ENCODE measurements at places on chromosomes 6 and 20. TPM values are rescaled to one million over a fixed set of nuclear protein-coding genes. Genes with fewer than 3 reads are reported as not detected.

DNA sequence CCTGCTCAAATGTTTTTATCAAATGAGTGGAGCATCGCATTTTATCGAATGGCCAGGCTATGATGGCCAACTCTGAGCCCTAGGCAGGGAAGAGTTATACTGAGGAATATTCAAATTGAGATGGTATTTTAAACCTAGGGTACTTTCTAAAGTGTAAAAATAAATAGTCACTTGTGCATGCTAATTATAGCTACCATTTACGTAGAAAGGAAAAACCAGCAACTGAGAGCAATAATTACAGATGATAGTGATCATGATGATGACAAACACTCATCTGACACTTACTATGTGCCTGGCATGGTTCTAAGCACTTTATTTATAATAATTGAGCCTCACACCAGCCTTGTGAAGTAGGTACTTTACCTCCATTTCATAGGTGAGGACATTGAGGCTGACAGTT is 455.7 kb downstream of the CD83 start:
- no peak overlapping the region for H3K4me3 ChIP-seq
- H3K4me1 ChIP-seq, result no peaks in the 10 kb centered on the region
- H3K36me3 ChIP-seq, result no peaks in the 10 kb centered on the region
- H3K27ac ChIP-seq, result no peak overlapping the region

DNA sequence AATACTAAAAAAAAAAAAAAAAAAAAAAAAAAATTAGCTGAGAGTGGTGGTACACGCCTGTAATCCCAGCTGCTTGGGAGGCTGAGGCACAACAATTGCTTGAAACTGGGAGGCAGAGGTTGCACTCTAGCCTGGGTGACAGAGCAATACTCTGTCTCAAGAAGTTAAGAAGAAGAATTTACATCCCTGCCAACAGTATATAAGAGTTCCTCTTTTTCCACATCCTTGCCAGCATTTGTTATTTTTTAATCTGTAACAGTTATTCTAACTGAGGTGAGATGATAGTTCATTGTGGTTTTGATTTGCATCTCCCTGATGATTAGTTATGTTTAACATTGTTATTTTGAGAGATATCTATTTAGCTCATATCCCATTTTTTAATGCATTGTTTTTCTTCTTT is 20.3 kb upstream of the DYNLRB1 start:
- H3K27ac ChIP-seq, result no peak overlapping the region
- no peak for DNase-seq
- H3K27me3 ChIP-seq, result no peaks in the 10 kb centered on the region

DNA sequence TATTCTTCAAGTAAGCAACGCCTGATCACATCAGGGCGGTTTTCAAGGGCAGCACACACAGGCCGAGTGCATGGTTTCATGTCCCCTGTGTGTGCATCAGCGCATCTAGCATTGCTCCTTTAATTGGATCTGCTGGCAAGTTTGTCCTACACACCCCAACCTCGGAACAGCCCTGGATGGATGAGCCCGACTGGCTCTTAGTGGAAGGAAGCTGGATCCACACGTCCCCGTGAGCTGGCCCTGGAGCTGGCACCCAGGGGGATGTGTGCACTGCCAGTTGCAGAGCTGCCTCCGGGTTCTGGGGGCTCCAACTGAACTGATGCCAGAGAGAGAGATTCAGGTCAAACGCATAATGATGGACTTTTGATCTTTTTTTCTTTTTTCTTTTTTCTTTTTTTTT is 39.2 kb upstream of the QKI start:
- H3K4me1 ChIP-seq, result no peaks in the 10 kb centered on the region
- no peaks in the 10 kb centered on the region for H3K27me3 ChIP-seq

MCCD1 gene
- total RNA-seq, result not detected

DNA sequence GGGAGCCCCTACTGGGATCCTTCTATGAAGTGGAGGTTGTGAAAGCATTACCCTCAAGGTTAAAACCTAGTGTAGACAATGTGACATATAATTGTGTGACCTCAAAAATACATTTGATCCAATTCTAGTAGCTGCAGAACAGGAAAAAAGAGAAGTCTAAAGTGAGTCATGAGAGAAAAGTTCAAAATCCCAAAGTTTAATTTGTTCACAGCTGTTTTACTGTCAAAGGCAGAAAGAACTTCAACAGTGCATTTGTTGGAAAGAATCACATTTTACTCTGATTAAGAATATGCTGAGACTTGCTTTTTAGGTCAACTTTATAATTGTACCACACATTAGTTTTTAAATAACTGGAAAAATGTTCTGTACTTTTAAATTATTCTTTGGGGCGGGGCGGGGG is 1027.4 kb upstream of the FLRT3 start:
- peaks cover 11% of the 10 kb centered on the region for H3K4me1 ChIP-seq
- DNase-seq, result no peak
- H3K27ac ChIP-seq, result no peak overlapping the region
- no peaks in the 10 kb centered on the region for H3K27me3 ChIP-seq
- no peak overlapping the region for H3K4me3 ChIP-seq

GRCh38 chr20:31517373-31517772 is 3.1 kb downstream of the HM13 start:
- H3K4me3 ChIP-seq, result no peak overlapping the region
- peaks cover 24% of the 10 kb centered on the region for H3K4me1 ChIP-seq
- H3K36me3 ChIP-seq, result peaks cover 4% of the 10 kb centered on the region
- H3K27me3 ChIP-seq, result no peaks in the 10 kb centered on the region
- H3K27ac ChIP-seq, result no peak overlapping the region
- peak; percentile 73 for DNase-seq

DNA sequence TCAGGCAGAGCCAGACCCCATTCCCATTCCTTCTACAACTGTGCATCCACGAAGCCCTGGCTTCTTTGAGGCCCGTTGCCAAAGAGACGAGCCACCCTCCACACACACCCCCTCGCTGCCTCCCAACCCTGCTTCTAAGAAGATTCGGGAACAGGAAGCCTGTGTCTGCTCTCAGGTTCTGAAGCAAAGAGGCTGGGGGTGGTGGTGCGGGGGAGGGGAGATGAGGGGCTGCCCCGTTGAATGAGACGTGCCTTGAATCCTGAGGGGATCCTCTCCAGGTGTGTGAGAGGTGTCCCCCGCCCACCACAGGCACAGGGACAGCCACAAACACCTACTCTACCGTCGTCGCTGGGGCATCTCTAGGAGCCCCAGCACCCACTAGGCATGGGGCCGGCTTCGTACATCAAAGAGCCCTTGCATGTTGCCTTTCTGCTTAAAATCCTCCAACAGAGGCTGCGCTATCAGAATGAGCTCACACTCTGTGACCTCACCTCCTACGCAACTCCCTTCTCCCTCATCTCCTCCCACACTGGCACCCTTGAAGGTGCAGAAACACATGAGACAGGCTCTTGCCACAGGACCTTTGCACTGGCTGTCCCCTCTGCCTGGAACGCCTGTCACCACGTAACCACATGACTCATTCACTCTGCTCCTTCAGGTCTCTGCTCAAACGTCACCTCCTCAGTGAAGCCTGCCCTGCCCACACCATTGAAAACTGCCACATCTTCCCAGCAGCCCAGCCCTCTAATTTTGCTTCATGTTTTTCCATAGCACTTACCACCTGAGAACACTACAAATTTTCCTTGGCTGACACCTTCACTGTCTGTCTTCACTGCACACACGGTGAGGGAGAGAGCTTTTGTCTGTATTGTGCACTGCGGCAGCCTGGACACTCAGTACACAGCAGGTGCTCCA is 58.5 kb downstream of the PREX1 start:
- no peak for DNase-seq
- H3K27ac ChIP-seq, result no peak overlapping the region
- no peaks in the 10 kb centered on the region for H3K4me1 ChIP-seq
- H3K27me3 ChIP-seq, result no peaks in the 10 kb centered on the region
- no peak overlapping the region for H3K4me3 ChIP-seq
- no peaks in the 10 kb centered on the region for H3K36me3 ChIP-seq

CLIC1 gene
- 743 TPM for total RNA-seq

CASS4 gene
- 0.04 TPM for total RNA-seq

GRCh38 chr6:46862381-46862780 is 59.4 kb downstream of the ADGRF5 start:
- H3K36me3 ChIP-seq, result no peaks in the 10 kb centered on the region
- H3K4me3 ChIP-seq, result no peak overlapping the region
- no peaks in the 10 kb centered on the region for H3K27me3 ChIP-seq

DNA sequence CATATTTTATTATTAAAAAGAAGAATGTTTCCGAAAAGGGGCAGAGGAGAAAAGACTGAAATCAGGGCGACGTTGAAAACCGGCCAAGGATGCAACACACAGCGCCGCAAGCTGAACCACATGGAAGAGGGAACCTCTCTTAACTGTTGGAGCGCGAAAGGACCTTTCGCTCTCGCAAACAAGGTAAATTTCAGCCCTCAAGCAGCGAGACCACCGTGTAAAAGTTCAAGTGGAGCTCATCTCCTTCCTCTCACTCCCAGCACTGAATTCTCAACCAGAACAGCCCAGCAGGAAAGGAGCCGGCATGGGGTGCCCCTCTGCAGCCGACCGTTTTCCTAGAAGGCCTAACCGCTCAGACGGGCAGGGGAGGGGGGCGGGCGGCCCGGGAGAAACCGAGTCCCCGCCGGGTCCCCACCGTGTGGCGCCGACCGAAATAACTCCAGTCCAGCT is 621 bp downstream of the GPR63 start:
- DNase-seq, result no peak
- H3K4me3 ChIP-seq, result peak overlapping the region; percentile 83
- no peaks in the 10 kb centered on the region for H3K4me1 ChIP-seq
- H3K36me3 ChIP-seq, result no peaks in the 10 kb centered on the region
- peaks cover 21% of the 10 kb centered on the region for H3K27me3 ChIP-seq

AVP gene
- total RNA-seq, result not detected

DNA sequence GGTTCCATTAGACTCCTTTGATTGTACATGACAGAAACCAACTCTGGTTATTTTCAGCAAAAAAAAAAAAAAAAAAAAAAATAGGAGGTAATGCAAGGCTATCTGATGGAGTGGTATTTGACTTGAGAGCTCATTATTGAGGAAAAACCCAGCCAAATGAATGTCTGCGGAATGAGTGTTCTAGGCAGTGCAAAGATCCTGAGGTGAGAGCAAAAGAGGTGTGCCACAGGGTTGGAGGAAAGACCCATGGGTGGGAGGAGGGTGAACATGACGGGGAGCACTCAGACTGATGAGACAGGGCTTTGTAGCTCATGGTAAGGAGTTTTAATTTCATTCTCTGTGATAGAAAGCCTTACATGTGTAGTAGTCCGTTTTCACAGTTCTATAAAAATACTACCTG is 188.9 kb downstream of the TSHZ2 start:
- DNase-seq, result no peak
- peaks cover 8% of the 10 kb centered on the region for H3K4me1 ChIP-seq
- H3K36me3 ChIP-seq, result no peaks in the 10 kb centered on the region
- no peaks in the 10 kb centered on the region for H3K27me3 ChIP-seq
- H3K4me3 ChIP-seq, result no peak overlapping the region

GRCh38 chr6:14578994-14579393 is 461.4 kb downstream of the CD83 start:
- H3K36me3 ChIP-seq, result no peaks in the 10 kb centered on the region
- no peaks in the 10 kb centered on the region for H3K4me1 ChIP-seq
- no peak for DNase-seq
- H3K4me3 ChIP-seq, result no peak overlapping the region

DNA sequence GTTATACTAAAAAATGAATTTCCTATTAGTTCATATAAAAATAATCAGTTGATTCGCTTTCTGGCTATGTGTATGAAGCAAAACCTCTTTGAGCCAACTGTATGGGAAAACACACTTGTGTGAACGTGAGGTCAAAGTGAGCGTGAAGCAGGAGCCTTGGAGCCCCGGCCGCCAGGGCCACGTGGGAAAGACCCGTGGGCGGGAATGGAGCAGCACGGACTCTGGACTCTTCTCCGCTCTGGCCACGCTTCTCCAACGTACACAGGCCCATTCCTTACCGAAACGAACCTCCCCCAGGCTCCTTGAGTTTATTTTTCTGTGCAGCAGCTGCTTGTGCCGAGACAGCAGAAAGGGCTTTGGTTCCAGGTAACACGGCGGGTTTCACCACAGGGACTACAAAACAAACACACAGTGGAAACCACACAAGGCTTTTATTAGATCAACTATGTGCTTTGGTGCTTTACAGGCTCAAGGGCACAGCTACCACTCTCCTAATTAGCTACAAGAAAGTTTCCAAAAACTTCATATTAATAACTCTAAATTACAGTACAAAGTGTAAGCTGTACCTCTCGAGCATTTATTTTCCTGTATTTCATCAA is 62.7 kb downstream of the TAF4 start:
- H3K4me3 ChIP-seq, result no peak overlapping the region
- H3K4me1 ChIP-seq, result no peaks in the 10 kb centered on the region
- no peak for DNase-seq
- no peak overlapping the region for H3K27ac ChIP-seq

GRCh38 chr6:3088446-3088845 is 20.2 kb downstream of the RIPK1 start:
- H3K27me3 ChIP-seq, result no peaks in the 10 kb centered on the region
- H3K4me3 ChIP-seq, result no peak overlapping the region
- H3K4me1 ChIP-seq, result no peaks in the 10 kb centered on the region
- no peak for DNase-seq
- H3K27ac ChIP-seq, result no peak overlapping the region

DNA sequence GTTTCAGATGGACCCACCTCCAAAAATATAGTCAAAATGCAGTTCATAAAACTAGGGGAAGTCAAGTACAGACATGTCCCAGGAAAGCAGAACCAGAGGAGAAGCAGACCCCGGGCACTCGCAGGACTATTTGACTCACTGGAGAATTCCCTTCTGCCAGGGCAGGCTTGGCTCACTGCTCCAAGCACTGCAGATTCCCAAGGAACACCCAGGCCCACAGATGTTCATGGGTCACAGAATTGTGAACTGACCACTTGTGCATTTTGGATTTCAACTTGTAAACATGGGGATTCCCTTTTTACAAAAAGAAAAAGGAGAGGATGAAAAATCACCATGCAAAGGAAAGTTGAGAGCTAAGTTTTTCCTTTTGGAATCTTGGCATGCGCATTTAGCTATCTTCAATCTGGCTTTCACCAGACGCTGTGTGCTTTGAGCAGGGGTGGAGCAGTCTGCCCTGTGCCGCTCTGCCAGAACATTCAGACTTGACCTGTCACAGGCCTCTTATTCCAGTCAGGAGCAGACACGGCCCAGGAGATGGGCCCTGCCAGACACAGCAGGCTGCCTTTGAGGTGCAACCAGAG is 237.5 kb upstream of the TAB2 start:
- no peaks in the 10 kb centered on the region for H3K36me3 ChIP-seq
- H3K4me3 ChIP-seq, result no peak overlapping the region
- no peaks in the 10 kb centered on the region for H3K27me3 ChIP-seq
- H3K27ac ChIP-seq, result no peak overlapping the region
- H3K4me1 ChIP-seq, result peaks cover 59% of the 10 kb centered on the region

DNA sequence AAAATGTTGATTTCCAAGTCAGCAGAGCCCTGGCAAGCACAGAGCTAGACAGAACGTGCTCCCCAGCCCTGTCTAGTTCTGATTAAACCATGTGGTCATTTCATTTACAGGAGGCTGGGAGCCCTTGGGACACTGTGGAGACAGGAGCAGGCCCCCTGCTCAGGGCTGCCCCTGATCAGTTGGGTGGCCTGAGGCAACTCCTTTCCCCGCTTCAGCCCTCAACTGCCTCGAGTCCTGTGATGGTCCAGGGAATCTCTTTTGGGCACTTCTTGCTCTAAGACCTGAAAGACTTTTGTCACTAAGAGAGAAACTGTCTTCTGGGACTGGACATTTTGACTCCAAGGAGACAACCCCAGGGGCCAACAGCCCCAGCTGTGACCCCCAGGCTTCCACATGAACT is 13.5 kb downstream of the DYNLRB1 start:
- peaks cover 20% of the 10 kb centered on the region for H3K4me1 ChIP-seq
- DNase-seq, result no peak
- no peak overlapping the region for H3K4me3 ChIP-seq

GRCh38 chr6:130269969-130270635 is 47.4 kb upstream of the SAMD3 start:
- H3K27ac ChIP-seq, result no peak overlapping the region
- H3K4me3 ChIP-seq, result no peak overlapping the region
- DNase-seq, result no peak
- H3K36me3 ChIP-seq, result no peaks in the 10 kb centered on the region

SIM1 gene
- not detected for total RNA-seq
